ENCODE measurements at places on chromosomes 11 and 22. TPM values are rescaled to one million over a fixed set of nuclear protein-coding genes. Genes with fewer than 3 reads are reported as not detected.

KDM4D gene
- total RNA-seq = 0.99 TPM

PANX2 gene
- 1.0 TPM for total RNA-seq

KCNJ1 gene
- 0.03 TPM for total RNA-seq

GGT5 gene
- not detected for total RNA-seq

Measured in foreskin keratinocyte (primary cell).